ENCODE measurements at places on chromosomes 1 and 21. TPM values are rescaled to one million over a fixed set of nuclear protein-coding genes. Genes with fewer than 3 reads are reported as not detected.

The NTNG1 gene
- total RNA-seq: 2.4 TPM

The BACE2 gene
- total RNA-seq: 64.8 TPM

The NMNAT2 gene
- total RNA-seq: 0.26 TPM

The OLIG1 gene
- total RNA-seq: not detected

The AMY1C gene
- total RNA-seq: 0.26 TPM

The PLD5 gene
- under 0.01 TPM for total RNA-seq

The FCGR1A gene
- not detected for total RNA-seq

The RNU1-4 gene
- total RNA-seq: 2,323 TPM

The LRRC39 gene
- 0.53 TPM for total RNA-seq

The PKP1 gene
- total RNA-seq: 117 TPM

The OR6K3 gene
- total RNA-seq: not detected

The IGSF9 gene
- total RNA-seq: 6.3 TPM

The HSD11B1 gene
- total RNA-seq: 4.1 TPM

The TSSK3 gene
- 0.64 TPM for total RNA-seq

The ADAM30 gene
- total RNA-seq: not detected

The DNASE2B gene
- total RNA-seq: not detected

The SLAMF1 gene
- not detected for total RNA-seq

The LCE1D gene
- not detected for total RNA-seq

The RCSD1 gene
- total RNA-seq: under 0.01 TPM

The PALMD gene
- total RNA-seq: 4.7 TPM

The PCSK9 gene
- 5.8 TPM for total RNA-seq

The THEM5 gene
- not detected for total RNA-seq

The AGMAT gene
- total RNA-seq: 1.6 TPM

The SLC25A34 gene
- under 0.01 TPM for total RNA-seq

The GPR3 gene
- total RNA-seq: not detected

The TTLL7 gene
- total RNA-seq: 0.79 TPM

The HORMAD1 gene
- 1.8 TPM for total RNA-seq

The FCRL1 gene
- not detected for total RNA-seq

The ST6GALNAC3 gene
- 1.4 TPM for total RNA-seq

The RAB3B gene
- total RNA-seq: 3.4 TPM

The S100A1 gene
- not detected for total RNA-seq

The ASAP3 gene
- 1.8 TPM for total RNA-seq

Measured in bronchial epithelial cell (primary cell).